ENCODE measurements at places on chromosomes 7 and 10. TPM values are rescaled to one million over a fixed set of nuclear protein-coding genes. Genes with fewer than 3 reads are reported as not detected.

Gene LRCH4
- total RNA-seq, result 6.1 TPM

Gene CPA1
- total RNA-seq, result not detected

Gene AGMO
- under 0.01 TPM for total RNA-seq

Gene CYP3A7
- not detected for total RNA-seq
